Activated CD8-positive, alpha-beta memory T cell treated with anti-CD3 and anti-CD28 coated beads for 4 hours (primary cell): ENCODE measurements at places on chromosomes 16 and 17.

GRCh38 chr16:10988164-10988803 is 43.9 kb downstream of the CLEC16A start:
- peak; percentile 13 for DNase-seq

DNA sequence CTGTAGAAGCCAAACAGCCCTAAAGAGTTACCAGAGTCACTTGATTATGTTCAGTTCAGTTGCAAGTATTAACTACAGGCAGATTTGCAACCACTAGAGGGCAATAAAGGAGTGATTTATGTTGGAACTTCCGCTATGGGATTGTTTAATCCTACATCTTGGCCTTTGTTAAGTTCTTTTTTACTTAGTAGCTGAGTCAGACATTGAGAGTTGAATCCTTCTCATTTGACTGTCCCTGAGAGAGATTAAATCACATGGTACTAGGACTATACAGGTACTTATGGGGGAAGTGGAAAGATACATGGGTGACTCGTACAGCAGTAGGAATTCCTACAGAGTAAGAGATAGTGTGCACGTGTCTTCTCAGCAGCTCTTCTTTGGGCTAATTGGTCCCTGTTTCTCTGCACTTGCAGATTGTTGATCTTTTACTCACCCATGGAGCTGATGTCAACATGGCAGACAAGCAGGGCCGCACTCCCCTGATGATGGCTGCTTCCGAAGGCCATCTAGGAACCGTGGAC is 40.3 kb downstream of the CYB561 start:
- DNase-seq: no peak

GRCh38 chr17:8159032-8159400 is 3.7 kb downstream of the VAMP2 start:
- DNase-seq: no peak

DNA sequence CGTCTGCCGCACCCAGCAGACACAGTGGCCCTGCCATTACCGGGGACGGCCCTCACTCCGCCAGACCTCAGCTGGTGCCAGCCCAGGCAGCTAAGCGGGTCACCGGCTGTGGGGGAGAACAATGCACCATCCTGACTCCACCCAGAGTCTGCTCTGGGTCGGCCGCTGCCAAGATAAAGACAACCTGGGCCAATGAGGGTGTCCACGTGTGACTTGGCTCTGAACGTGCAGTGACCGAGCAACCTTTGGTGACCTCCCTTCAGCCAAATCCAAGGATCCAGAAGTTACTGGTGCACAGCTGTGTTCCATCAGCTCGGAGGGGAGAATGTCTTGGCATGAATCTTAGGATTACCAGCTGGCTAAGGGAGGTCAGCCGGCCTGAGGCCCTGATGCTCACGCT is 155.9 kb downstream of the NTN1 start:
- DNase-seq: no peak

- DNase-seq: no peak
Observed at GRCh38 chr16:68387301-68387700, 61.0 kb downstream of the SMPD3 start.

GRCh38 chr17:81241648-81242420 is 2.7 kb downstream of the NDUFAF8 start:
- DNase-seq: peak; percentile 48

GRCh38 chr17:55295411-55296170 is 30.8 kb downstream of the HLF start:
- DNase-seq: peak; percentile 9

- DNase-seq: no peak
Observed at GRCh38 chr16:80518436-80518835, 22.4 kb upstream of the DYNLRB2 start.

- DNase-seq: peak; percentile 25
Observed at GRCh38 chr17:49817993-49818392, 29.5 kb downstream of the KAT7 start.

DNA sequence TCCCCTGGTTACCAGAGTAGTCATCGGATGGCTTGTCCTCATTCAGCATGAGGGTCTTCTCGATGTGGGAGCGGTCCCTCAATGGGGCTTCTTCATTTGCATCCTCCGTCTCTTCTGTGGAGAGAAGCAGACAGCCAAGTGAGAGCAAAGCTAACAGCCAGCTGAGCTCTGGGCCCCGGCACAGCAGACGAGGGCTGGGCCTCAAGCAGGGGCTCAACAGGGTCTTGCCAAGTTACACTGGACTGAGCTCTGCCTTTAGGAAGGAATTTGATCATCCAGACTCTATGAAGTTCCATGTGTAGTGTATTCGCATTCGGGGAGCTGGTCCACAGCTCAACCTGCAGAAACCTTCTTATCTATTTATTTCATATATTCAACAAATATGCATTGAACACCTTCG is 37.4 kb downstream of the SRL start:
- no peak for DNase-seq

DNA sequence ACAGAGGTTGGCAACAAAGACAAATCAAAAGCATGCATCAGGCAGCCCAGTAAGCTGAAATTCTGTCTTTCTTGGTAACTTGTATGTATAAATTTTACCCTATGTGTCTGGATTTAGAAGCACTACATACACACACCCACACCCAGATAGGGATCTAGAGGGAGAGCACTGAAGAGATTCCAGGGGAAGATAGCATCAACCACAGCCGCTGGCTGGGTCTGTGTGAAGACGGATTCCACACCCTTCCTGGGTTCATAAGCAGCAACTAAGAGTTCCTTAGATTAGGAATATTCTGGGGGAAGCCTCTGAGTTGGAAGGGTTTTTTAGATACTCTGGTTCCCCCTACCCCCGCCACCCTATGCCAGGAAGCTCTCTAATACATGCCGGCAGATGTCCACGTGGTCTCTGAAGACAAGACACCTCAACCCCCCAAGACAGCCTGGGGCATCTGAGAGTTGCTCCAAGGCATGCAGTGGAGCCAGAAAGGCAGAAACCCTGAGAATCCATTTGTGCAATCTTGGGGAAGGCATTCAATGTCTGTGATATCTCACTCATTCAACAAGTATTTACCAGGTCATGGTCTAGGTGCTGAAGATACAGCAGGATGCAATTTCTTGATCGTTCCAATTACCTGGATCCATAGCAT is 86.4 kb downstream of the NOG start:
- no peak for DNase-seq

DNA sequence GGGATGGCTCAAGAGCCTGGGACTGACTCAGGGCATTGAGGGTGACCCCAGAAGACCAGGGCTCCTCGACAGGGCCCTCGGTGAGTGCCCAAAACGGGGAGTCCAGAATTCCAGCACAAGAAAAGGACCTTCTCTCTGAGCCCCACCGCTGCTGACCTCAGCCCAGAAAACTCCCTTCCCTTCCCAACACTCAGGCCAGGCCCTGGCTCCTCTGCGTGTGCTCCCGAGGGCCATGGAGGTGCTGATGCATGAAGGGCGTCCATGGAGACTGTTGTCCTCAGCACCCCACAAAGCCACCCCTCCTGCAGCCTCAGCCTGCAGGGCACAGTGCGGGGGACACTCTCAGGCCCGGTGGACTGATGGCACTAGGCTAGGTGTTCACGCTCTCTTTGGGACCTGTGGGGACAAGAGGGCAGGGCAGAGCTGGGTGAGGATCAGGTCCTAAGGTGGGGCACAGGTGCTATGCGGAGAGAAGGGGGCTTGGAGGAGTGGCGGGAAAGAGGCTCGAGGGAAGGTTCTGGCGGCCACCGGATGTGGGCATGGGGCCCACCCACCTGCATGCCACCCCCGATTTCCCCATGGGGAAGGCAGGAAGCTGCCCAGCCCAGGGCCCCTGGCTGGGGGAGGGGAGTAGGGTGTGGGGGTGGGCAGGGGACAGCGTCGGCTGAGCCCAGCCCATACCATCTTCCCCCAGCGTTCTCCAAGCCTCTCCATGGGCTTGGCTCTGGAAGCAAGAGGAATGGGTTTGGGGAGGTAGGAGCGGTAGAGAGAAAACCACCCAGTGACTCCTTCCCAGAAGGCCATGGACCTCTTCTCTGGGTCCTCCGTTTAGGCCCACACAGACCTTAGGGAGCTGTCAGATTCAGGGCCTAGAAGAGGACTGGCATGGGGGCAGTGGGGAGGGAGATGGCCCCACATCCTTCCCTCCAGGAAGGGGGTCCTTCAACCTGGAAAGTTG is 4.5 kb upstream of the TSPOAP1 start:
- DNase-seq: no peak

GRCh38 chr17:55273579-55274354 is 9.0 kb downstream of the HLF start:
- DNase-seq: no peak

GRCh38 chr16:77057161-77057774 is 133.7 kb upstream of the MON1B start:
- no peak for DNase-seq

- no peak for DNase-seq
Observed at GRCh38 chr16:54934481-54935265, 4.0 kb downstream of the IRX5 start.

DNA sequence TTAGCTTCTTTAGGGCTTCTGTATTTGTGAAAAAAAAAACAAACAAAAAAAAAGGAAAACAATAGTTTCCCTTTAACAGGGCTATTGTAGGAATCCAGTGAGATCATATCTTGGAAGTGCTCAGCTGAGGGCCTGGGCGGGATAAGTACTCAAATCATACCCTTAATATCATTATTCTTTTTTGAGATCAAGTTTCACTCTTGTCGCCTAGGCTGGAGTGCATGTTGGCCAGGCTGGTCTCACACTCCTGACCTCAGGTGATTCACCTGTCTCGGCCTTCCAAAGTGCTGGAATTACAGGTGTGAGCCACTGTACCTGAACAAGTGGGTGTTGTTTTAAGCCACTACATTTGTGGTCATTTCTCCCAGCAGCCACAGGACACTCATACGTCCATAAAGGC is 87.0 kb downstream of the CDH13 start:
- DNase-seq: no peak

GRCh38 chr17:31788956-31789355 is 70.1 kb downstream of the COPRS start:
- DNase-seq: no peak

- no peak for DNase-seq
Observed at GRCh38 chr16:24918641-24919040, 72.9 kb downstream of the SLC5A11 start.

DNA sequence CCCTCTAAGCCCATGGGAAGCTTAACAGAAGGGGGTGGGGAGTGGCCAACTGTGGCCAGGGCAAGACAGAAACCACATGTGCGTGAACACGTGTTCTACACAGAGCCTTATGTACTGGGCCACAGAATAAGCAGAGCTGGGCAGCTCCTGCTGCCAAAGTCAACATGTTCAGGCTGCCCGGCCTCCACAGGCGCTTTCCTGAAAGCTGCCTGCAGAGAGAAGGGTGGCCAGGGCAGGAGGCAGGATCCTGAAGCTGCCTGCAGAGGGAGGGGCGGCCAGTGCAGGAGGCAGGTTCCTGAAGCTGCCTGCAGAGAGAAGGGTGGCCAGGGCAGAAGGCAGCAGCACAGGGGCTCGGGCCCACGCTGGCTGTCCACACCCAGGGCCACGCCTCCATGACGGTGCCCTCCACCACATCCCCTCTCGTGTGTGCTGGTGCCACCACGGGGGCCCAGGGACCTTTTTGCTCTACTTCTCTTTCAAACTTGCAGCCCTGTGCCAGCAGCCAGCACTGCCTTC is 79.5 kb downstream of the ANKRD11 start:
- no peak for DNase-seq

DNA sequence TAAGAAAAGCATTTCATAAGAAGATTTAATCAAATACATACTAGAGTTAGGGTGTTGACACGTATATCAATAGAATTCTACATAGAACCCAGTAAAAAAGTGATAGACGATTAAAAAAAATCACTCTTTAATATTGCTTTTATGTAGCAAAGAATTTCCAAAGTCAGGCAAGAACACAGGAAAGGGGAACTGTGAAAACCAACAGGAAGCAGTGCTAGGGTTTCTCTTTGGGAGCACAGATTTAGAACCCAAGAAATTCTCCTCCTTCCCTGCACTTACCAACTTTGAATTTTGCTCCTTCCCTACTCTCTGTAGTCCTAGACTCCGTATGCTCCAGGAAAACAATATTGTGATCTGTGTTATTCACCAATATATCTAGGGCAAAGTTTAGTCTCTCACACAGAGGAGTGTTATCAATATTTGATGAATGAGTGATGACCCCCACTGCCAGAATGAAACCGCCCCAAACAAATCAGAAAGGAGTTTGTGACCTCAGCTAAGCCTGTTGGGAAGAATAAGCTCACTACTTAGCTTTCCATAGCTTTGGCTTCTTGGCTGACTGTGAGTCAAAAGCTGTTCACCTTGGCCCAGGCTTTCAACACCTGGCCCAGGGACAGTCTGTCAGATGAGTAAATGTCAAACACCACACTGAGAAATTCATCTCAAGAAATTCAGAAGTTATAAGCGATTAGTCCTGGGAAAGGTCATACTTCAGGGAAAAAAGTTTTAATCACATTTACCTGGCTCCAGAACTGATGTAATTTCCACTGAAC is 8.6 kb downstream of the RFWD3 start:
- no peak for DNase-seq

DNA sequence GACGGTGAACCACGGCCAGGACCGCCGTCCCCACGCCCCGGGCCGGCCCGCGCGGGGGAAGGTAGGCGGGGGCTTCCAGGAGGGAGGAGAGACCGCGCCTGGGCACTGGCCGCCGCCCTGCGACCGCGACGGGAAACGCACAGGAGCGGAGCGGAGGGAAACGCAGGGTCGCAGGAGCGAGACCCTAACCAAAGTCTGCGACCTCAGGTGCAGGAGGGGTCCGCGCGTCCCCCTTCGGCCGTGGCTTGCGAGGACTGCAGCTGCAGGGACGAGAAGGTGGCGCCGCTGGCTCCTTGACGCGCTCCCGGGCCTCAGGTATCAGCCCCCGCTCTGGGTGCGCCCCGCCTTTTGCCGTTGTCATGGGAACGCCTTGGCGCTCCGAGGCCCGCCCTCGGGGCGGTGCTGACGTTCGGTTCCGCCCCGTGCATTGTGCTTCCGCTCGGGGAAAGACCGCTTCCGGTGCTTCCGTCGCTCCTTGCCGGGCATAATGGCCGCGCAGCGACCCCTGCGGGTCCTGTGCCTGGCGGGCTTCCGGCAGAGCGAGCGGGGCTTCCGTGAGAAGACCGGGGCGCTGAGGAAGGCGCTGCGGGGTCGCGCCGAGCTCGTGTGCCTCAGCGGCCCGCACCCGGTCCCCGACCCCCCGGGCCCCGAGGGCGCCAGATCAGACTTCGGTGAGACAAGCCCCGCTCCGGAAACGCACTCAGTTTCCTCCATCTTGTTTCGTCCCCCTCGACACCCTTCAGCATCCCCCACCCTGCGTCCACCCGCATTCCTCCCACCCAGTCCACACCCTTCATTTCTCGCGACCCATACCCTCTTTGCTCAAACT is at the start of gene OVCA2:
OVCA2 (plus strand) TSS at position 462 of the 829 bp plus-strand sequence; CDS start at position 488, 26 bp downstream.
- peak; percentile 96 for DNase-seq

- no peak for DNase-seq
Observed at GRCh38 chr16:88014252-88014781, 63.1 kb downstream of the BANP start.

GRCh38 chr16:19384656-19385055 is 33.0 kb upstream of the TMC5 start:
- DNase-seq: no peak

DNA sequence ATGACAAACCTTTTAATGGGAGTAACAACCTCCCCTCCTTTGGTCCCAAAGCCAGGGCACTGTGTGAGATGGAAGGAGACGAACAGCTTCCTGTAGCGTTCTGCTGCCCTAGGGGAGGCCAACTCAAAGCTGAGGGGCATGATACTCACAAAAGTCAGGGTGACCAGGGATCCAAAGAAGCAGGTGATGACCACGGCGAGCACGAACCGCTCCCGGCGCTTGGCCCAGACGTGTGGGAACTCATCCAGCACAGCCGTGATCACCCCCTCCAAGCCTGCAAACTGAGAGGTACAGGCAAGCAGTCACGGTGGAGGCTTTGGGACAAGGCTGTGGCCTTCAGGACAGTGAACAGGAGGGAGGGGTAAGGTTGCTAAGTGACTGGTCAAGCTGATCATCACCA is 25.1 kb downstream of the SLC6A4 start:
- no peak for DNase-seq

- peak; percentile 69 for DNase-seq
Observed at GRCh38 chr17:14302431-14303099, 1.7 kb downstream of the HS3ST3B1 start.
